ENCODE measurements at places on chromosomes 6 and 20.

- no peak for DNase-seq
Observed at GRCh38 chr6:159541296-159541695, 151.7 kb downstream of the SOD2 start.

- DNase-seq = no peak
Observed at GRCh38 chr20:4116091-4116490, 100.7 kb upstream of the RNF24 start.

DNA sequence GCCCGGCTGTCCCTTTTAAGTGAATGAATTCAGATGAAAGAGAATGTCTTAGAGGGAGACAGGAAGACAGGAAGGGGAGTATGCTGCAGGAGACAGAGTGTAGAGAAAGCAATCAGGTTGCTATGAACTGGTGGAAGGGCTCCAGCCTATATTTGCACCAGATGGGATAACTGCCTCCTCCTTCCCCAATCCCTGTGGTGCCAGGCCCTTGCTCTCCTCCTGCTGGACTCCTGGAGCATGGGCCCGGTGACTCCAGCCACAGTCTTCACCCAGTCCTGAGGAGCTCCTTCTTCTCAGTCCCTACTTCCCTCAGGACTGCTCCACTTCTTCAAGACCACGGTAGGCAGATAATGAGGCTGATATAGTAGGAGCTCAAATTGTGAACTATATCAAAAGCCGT, 91.8 kb downstream of the TMEM200A start:
- DNase-seq = no peak

GRCh38 chr6:144250276-144250675, 34.9 kb upstream of the UTRN start:
- no peak for DNase-seq

GRCh38 chr6:288866-289265, 3.4 kb upstream of the DUSP22 start:
- DNase-seq = no peak

- no peak for DNase-seq
Observed at GRCh38 chr6:140320081-140321080, 945.9 kb upstream of the CITED2 start.

DNA sequence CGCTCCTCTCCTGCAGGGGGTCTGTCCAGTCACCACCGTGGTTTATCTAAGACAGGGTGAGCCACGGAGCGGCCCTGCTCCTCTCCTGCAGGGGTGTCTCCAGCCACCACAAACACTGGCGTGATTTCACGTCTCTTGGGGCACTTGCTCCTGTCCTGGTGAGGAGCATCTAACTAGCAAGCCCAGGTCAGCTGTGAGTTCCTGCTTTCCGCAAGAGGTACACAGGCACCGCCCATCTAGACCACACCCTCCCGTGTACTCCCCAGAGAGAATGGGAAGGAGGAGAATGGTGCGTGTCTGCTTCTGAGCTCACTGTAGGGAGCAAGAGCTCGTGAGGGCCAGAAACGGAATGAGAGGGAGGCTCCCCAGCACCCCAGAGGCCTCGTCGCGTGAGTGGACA, 40.7 kb downstream of the DACT2 start:
- no peak for DNase-seq

DNA sequence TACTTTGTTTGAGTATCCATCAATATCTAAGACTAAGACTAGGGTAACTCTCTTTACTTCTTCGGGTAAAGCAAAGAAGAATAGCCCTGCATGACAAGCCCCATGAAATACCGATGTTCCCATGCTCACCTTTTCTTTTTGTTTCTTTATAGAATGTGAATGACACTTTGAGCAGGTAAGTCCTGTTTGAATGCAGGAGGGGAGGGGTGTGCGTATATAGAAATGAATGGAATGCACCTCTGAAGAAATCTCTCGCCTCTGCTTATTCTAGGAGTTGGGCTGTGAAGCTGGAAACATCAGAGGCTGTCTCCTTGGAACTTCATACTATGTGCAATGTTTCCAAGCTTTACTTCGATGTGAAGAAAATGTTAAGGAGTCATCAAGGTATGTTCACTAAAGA, 10.3 kb downstream of the TRIM38 start:
- DNase-seq = no peak

DNA sequence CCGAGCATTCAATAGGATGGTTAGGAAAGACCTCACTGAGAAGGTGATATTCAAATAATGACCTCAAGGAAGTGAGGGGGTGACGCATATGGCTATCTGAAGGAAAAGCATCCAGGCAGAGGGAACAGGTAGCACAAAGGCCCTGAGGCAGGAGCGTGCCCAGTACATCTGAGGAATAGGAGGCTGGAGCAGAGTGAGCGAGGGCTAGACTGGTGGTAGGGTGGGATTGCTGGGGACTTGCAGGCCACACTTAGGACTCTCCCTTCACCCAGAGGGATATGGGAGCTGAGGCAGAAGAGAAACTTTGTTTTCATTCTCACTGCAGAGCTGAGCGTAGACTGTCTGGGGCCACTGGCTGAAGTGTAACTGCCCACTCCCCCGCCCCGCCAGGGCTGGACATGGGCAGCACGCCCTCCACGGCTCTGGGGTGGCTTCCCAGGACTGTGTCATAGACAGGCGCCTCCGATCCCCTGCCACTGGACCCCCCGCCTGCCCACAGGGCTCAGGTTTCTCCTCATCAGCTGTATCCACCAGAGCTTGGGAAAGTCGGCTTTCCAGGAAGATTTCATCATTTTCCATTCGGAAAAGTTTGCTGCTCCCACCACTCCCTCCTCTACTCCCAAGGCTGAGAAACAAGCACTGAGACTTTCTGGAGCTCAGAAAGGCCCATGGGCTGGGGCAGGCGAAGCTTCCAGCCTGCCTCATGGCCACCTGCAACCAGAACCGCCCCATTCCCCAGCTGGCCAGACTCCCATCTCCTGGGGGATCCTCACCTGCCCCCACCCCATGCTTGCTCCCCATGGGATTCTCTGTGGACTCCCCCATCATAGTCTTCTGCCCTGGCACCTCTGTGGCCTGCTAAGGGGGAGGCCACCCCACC, 142.6 kb downstream of the MRPL14 start:
- DNase-seq = no peak

DNA sequence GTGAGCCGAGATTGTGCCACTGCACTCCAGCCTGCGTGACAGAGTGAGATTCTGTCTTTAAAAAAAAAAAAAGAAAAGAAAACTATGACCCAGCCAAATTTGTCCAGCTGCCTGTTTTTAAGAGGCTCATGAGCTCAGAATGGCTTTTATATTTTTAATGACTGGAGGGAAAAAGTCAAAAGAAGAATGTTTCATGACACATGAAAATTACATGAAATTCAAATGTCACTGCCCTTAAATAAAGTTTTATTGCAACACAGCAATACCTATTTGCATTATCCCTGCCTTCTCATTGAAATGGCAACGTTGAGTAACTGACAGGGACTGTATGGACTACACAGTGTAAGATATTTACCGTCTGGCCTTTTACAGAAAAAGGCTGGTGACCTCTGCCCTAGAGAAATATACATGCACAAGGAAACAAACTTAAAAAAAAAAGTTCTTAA, 11.4 kb downstream of the SENP6 start:
- no peak for DNase-seq

DNA sequence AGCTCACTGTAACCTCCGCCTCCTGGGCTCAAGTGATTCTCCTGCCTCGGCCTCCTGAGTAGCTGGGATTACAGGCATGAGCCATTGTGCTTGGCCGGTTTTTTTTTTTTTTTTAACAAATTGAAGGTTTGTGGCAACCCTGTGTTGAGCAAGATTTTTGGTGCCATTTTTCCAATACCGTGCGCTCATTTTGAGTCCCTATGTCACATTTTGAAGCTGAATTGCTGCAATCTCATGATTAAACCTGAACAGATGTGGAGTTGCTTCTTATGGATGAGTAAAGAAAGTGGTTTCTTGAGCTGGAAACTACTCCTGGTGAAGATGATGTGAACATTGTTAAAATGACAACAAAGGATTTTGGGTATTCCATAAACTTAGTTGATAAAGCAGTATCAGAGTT, 16.6 kb downstream of the SASH1 start:
- no peak for DNase-seq

- DNase-seq = no peak
Observed at GRCh38 chr6:166313255-166314070, 5.3 kb upstream of the PRR18 start.

DNA sequence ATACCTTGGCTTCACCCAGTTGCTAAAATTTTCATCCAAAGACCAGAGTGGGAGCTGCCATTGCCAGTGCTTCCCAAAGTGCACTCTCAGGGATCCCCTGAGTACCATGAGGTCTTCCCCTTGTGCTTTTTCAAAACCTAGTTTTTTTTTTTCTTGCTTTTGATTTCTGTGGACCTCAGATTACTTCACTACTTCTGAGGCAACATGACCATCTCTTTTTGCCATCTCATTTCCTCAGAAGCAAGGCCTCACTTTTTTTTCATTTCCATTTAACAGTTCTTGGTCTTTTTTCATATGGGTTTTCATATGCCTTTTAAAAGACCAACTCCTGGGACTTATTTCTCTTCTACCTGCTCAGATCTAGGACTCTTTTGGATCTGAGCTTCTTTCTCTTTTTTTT, 64.1 kb upstream of the MMS22L start:
- no peak for DNase-seq

- DNase-seq = no peak
Observed at GRCh38 chr6:145836170-145836569, 21.6 kb upstream of the FBXO30 start.

- DNase-seq = no peak
Observed at GRCh38 chr6:27451660-27452390, 21.1 kb downstream of the ZNF184 start.

DNA sequence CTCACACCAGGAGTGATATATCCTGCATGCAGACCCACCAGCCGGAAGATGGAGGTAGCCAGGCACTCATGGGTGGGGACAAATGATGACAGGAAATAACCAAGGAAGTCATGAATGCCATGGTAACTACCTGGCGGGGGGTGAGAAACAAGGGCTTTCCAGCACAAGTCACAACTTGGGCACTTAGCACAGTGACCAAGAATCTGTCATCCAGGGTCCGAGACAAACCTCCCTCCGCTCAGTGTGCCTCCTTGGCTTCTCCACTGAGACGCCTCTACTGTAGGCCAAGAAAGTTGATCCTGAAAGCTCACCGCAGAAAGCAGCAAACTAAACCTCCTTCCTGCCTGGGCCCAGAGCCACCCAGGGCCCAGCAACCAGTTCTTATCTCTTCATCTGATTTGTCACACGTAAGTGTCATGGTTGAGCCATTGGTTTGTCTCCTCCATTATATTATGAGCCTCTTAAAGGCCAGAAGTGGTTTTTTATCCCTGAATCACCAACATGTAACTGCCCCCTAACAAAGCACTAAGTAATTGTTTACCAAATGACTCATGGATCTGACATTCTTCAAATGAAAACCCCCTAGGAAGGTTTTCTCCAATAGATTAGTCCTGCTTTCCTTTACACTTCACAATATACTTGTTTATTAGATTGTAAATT, 84.3 kb upstream of the TAB2 start:
- no peak for DNase-seq

DNA sequence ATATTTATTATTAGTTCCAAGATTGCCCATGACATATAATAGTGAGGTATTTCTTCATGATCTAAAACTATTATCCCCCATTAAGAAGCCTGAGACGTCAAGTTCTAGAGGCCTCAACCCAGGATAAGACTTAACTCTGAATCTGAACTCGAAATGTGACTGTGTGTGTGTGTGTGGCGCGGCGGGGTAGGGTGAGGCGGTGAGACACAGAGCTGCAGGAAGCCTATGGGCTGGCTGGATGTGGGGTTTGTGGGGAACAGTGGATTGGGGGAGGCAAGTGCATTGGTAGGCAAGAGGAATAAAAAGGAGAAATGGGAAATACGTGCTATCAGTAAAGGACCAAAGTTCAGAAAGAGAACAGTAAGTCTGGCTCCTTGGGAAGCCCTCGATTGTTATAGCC, 66.5 kb upstream of the RNF146 start:
- peak; percentile 51 for DNase-seq

GRCh38 chr6:125510405-125510804, 208.6 kb upstream of the HDDC2 start:
- DNase-seq = no peak

DNA sequence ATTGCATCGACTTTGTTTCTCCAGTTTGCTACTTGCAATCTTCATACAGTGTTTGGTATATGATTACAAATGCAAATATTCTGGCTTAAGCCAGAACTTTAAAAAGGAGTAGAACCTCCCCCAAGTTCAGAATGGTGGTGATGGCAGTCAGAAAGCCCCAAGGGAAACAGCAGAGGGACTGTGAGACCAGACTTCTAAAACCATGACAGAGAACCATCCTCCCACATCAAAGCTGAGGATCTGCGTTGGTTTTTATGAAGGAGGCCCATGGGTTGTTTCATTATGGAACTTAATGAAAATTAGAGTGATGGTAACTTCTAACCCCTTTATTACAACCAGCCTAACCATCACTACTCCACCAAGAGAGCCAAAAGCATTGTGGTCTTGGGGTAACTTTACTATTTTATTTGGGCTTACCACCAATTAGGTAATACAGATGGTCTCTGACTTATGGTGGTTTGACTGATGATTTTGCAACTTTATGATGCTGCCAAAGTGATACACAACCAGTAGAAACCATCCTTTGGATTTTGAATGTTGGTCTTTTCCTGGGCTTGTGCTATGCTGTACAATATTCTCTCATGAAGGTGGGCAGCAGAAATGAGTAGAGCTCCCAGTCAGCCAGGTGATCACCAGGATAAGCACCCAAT, 10.9 kb upstream of the MRS2 start:
- DNase-seq = no peak

DNA sequence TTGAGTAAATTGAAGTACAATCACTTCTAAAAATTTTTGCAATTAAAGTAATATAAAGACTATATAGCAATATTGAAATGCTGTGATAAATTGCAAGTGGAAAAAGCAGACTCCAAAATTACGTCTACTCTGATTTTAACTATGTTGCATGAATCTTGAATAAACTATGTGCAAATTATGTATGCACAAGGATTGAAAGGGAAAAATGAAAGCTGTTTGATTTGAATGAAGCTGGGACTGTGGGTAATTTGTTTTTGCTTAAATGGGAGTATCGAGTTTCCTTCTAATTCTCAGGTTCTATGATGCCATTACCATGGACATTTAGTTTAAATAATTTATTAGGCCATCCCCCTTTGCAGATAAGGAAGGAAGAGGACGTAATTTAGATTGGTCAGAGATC, 198.7 kb upstream of the MYLIP start:
- DNase-seq = no peak

GRCh38 chr6:164905311-164905710, 404.1 kb downstream of the C6orf118 start:
- no peak for DNase-seq

Data from right cardiac atrium (tissue), 5 donors.